ENCODE measurements at places on chromosomes 4 and X. TPM values are rescaled to one million over a fixed set of nuclear protein-coding genes. Genes with fewer than 3 reads are reported as not detected.

DNA sequence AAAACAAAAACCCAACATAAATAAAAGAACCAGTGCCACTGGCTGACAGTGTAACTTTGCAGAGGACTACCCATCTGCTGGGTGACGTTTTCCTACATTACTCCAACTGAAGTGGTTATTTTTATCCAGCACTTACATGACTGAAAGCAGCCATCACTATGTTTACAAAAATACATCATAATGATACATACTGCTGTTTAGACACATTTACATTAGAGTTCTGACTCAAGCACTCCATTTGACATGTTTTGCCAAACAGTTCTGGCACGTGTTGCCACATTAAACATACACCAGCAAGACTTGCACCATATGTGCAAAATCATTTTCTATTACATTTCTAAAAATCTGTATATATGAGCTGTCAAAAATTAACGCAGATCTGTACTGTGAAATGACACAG lies 39.6 kb downstream of the BEND4 start:
- no peak overlapping the region for H3K27ac ChIP-seq
- DNase-seq: no peak
- H3K27me3 ChIP-seq: peaks cover 65% of the 10 kb centered on the region
- no peaks in the 10 kb centered on the region for H3K4me1 ChIP-seq
- H3K4me3 ChIP-seq: no peak overlapping the region

DNA sequence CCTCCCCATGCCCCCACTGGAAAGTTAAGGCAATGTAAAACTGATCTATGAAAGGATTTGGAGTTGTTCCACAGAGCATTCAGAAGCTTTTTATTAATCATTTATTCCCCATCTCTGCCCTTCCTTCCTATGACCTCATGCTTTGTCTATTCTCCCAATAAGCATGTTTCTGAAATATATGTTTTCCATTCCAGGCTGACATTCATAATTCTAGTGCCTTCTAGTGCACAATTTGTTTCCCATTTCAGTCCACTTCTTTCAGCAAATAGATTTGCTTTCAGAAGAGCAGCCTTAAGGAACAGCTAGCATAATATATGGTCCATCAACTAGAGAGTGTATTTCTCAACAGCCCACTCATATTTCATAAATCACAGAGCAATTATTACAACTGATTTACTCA lies 77.1 kb upstream of the ATXN3L start:
- DNase-seq: no peak
- H3K36me3 ChIP-seq: no peaks in the 10 kb centered on the region

Gene GRPEL1
- total RNA-seq: 78.2 TPM

Gene KLHL5
- total RNA-seq: 21.6 TPM

- no peaks in the 10 kb centered on the region for H3K4me1 ChIP-seq
- H3K27me3 ChIP-seq: no peaks in the 10 kb centered on the region
- no peak overlapping the region for H3K27ac ChIP-seq
- peaks cover 44% of the 10 kb centered on the region for H3K36me3 ChIP-seq
- no peak overlapping the region for H3K4me3 ChIP-seq
Measured at GRCh38 chr4:1898007-1898406, 26.8 kb downstream of the NSD2 start.

DNA sequence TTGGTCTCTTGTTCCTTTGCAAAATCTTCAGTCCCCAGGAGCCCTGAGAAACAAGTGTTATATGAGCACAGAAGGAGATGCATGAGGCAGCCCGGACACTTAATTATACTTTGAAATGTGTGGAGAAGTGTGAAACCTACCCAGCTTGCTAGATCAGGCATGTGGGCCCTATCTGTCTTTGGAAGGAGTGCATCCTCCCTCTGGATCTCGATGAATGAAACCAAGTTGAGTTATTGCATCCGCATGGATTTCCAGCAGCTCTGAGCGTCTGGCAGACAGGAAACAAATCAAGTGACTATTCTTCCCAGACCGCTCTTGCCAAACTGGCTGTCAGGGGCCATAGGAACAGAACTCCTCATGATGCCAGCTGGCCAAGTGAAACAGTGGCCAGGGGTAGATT lies 19.6 kb upstream of the SOWAHD start:
- no peaks in the 10 kb centered on the region for H3K27me3 ChIP-seq
- no peak for DNase-seq
- peaks cover 3% of the 10 kb centered on the region for H3K4me1 ChIP-seq
- H3K4me3 ChIP-seq: no peak overlapping the region
- no peaks in the 10 kb centered on the region for H3K36me3 ChIP-seq

- H3K4me1 ChIP-seq: peaks cover 4% of the 10 kb centered on the region
- H3K4me3 ChIP-seq: no peak overlapping the region
- no peaks in the 10 kb centered on the region for H3K36me3 ChIP-seq
- no peak overlapping the region for H3K27ac ChIP-seq
Measured at GRCh38 chr4:122963216-122963615, 40.8 kb upstream of the NUDT6 start.

DNA sequence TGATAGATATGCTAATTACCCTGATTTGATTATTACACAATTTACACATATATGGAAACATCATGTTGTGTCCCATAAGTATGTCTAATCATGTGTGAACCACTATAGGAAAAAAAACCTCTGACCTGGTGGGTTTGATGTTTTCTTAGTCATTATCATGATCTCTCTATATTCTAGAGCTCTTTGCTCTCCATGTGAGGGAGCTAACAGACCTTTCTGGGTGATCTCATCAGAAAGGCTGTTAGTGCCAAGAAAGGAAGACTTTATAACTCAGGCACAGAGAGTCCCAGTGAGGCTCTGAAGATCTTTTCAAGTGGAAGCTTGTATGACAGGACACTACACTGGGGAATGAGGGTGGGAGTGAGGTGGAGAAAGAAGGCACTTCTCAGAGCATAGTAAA lies 527.7 kb upstream of the MAGEB2 start:
- H3K27ac ChIP-seq: no peak overlapping the region
- no peaks in the 10 kb centered on the region for H3K4me1 ChIP-seq

GRCh38 chrX:43552156-43552555 lies 103.9 kb upstream of the MAOA start:
- peaks cover 22% of the 10 kb centered on the region for H3K4me1 ChIP-seq
- DNase-seq: no peak
- H3K4me3 ChIP-seq: peak overlapping the region; percentile 19
- H3K27ac ChIP-seq: peak overlapping the region; percentile 71
- H3K36me3 ChIP-seq: no peaks in the 10 kb centered on the region

DNA sequence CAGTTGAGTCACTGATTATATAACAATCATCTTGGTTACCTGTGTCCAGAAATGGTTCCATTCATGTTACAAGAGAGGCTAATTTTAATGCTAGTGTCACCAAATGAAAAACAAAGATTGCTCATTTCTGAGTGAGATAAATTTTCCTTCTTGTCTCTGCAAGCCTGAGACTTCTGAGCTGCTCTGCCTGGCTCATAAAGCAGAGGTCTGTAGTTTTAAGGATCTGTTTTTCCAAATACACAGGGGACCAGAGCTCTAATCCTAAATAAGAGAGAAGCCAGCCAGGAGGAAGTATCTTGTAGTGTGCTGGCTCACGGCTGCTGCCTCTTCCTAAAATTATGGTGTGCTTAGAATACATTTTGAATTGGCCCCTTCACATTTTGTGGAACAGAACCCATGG lies 42.6 kb downstream of the CLDN34 start:
- H3K27ac ChIP-seq: peak overlapping the region; percentile 75
- peaks cover 34% of the 10 kb centered on the region for H3K4me1 ChIP-seq
- DNase-seq: peak; percentile 26
- H3K4me3 ChIP-seq: no peak overlapping the region
- no peaks in the 10 kb centered on the region for H3K36me3 ChIP-seq

DNA sequence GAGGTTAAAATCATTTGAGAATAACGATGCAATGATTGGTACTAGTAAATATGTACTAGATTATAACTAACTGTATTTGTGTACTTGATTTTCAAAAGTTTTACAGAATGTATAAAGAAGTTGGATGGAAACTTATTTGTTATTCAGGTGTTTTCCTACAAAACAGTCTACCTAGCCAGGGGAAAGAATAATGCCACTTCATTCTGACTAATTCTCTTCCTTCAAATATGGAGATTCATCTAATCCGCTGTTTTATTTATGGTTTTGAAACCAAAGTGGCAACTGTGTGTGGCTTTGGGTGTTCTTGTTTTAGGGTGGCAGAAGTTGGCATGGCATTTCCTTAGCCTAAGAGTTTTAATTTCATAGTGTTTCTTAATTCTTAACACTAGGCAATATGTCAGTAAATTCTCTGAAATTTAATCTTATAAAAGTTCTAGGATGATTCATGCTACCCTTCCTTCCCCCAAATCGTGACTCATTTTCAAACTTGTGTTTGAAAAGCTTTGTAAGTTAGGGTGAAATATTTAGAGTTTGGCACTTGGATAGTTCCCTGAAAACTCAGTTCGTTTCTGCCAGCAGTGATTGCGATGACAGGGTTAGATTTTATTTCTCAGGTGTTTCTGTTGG lies 62.6 kb downstream of the DCLK2 start:
- H3K4me3 ChIP-seq: peak overlapping the region; percentile 14
- peak overlapping the region; percentile 6 for H3K27ac ChIP-seq
- peak; percentile 55 for DNase-seq
- no peaks in the 10 kb centered on the region for H3K27me3 ChIP-seq
- peaks cover 40% of the 10 kb centered on the region for H3K4me1 ChIP-seq

DNA sequence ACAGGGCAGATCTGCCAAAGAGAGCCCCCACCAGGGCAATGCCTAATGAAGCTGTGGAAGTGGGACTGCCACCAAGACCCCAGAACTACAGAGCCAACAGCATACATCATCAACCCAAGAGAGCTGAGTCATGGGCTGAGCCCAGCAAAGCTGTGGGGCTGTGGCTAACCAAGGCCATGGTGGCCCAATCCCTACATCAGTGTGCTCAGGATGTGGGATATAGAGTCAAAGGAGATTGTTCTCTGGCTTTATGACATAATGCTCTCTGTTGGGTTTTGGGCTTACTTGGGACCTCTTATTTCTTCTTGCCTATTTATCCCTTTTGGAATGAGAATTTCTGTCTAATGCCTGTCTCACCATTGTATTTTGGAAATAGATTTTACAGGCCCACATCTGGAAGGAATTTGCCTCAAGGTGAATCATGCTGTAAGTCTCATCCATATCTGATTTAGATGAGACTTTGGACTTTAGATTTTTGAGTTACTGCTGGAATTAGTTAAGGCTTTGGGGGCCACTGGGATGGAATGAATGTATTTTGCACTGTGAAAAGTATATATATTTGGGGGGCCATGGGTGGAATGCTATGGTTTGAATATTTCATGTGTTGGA lies 5.4 kb upstream of the PRDM5 start:
- no peak for DNase-seq
- H3K4me1 ChIP-seq: no peaks in the 10 kb centered on the region
- no peak overlapping the region for H3K4me3 ChIP-seq
- H3K36me3 ChIP-seq: no peaks in the 10 kb centered on the region
- no peak overlapping the region for H3K27ac ChIP-seq

DNA sequence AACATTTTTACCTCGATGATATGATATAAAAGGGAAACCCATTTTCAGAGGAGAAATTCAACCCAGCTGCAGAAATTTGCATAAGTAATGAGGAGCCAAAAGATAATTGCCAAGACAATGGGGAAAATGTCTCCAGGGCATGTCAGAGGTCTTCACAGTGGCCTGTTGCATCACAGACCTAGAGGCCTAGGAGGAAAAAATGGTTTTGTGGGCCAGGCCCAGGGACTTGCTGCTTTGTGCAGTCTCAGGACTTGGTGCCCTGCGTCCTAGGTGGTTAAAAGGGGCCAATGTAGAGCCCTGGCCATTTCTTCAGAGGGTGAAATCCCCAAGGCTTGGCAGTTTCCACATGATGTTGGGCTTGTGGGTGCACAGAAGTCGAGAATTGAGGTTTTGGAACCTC lies 106.9 kb downstream of the CPXCR1 start:
- no peaks in the 10 kb centered on the region for H3K36me3 ChIP-seq
- no peaks in the 10 kb centered on the region for H3K27me3 ChIP-seq
- no peak overlapping the region for H3K27ac ChIP-seq
- DNase-seq: no peak

GRCh38 chrX:19863857-19864223 lies 23.6 kb downstream of the SH3KBP1 start:
- H3K4me1 ChIP-seq: peaks cover 12% of the 10 kb centered on the region
- no peak for DNase-seq
- no peak overlapping the region for H3K27ac ChIP-seq
- H3K36me3 ChIP-seq: no peaks in the 10 kb centered on the region

Gene HSFX3
- not detected for total RNA-seq

GRCh38 chr4:96755569-96756484 lies 915.9 kb downstream of the PDHA2 start:
- no peak overlapping the region for H3K4me3 ChIP-seq
- H3K27ac ChIP-seq: no peak overlapping the region
- H3K4me1 ChIP-seq: no peaks in the 10 kb centered on the region
- H3K36me3 ChIP-seq: no peaks in the 10 kb centered on the region
- no peak for DNase-seq
- H3K27me3 ChIP-seq: no peaks in the 10 kb centered on the region

Gene GNPDA2
- total RNA-seq: 27.8 TPM

DNA sequence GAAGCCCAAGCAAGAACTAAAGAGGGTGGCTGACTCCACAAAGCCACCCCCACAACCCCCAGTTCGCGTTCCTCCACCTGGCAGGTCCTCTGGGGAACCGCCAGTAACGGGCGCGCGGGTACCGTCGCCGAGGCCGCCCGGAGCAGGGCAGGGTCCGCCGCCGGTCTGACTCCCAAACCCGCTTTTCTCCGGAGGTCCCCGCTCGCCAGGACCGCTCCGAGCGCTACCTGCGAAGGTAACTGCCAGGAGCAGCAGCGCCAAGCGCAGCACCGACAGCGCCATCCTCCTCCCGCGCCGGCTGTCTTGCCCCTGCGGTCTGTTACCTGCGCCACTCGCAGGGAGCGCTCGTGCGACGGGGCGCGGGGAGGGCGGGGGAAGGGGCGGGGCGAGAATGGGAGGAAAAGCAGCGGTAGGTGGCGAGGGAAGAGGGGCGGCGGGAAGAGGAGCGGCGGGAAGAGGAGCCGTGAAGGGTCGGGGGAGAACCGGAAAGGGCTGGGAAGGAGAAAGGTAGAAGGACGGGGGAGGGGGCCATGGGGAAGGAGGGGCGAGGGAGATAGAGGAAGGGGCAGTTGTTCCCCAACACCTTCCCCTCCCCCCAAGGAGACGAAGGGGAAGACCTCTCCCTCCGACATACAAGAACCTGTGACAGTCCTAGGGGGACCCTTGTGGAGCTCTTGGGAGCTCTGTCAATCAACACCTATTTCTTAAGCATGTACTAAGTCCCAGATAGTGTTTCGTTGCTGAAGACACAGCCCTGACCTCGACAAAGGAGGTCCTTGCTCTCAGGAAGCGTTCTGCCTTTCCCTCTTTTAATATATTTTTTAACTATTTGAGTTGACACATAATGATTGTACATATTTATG lies at the start of gene SPINK2:
TSS of gene SPINK2 (minus strand) at position 321 of the 863 bp plus-strand sequence. CDS start at position 282, 39 bp downstream.
- no peaks in the 10 kb centered on the region for H3K27me3 ChIP-seq
- H3K4me3 ChIP-seq: peak within 1 kb of the TSS; percentile 26
- peak; percentile 7 for DNase-seq
- no peaks in the 10 kb centered on the region for H3K4me1 ChIP-seq
- no peak within 1 kb of the TSS for H3K27ac ChIP-seq

Gene H2BW2
- total RNA-seq: not detected

DNA sequence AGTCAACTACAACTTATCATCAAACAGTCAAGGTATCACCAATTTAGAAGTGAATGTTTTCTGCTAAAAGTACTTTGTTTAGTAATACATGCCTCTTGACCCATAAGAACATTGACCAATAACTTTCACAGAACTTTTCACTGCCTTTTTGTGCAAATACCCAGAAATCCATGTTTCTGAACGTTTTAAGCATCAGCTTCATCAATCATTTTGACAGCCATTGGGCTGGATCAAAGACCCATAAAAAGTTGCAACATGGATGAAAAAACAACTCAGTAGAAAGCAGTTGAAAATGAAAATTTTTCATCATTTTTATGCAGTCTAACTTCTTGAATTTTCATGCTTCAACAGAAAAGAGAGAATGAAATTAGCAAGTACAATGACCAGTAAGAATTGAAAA lies 466.7 kb downstream of the TRAM1L1 start:
- no peaks in the 10 kb centered on the region for H3K36me3 ChIP-seq
- no peak overlapping the region for H3K27ac ChIP-seq
- no peaks in the 10 kb centered on the region for H3K4me1 ChIP-seq
- no peaks in the 10 kb centered on the region for H3K27me3 ChIP-seq
- H3K4me3 ChIP-seq: no peak overlapping the region

Gene NRK
- total RNA-seq: not detected
